ENCODE measurements at places on chromosomes 2 and 18. TPM values are rescaled to one million over a fixed set of nuclear protein-coding genes. Genes with fewer than 3 reads are reported as not detected.

Gene HIBCH
- 10.3 TPM for total RNA-seq

Gene ACOXL
- total RNA-seq, result not detected

Gene NEU4
- 0.07 TPM for total RNA-seq

Gene HOXD4
- not detected for total RNA-seq

Gene MEP1B
- total RNA-seq, result under 0.01 TPM

Gene C2orf78
- total RNA-seq, result not detected

Gene CCNYL1
- total RNA-seq, result 8.9 TPM

Gene LYPD6B
- total RNA-seq, result 10.9 TPM

Gene EFEMP1
- 51.9 TPM for total RNA-seq

Gene MOGAT1
- total RNA-seq, result not detected

Gene PIKFYVE
- 30.4 TPM for total RNA-seq

Gene KIAA2012
- not detected for total RNA-seq

Gene SLC25A52
- total RNA-seq, result under 0.01 TPM

Gene UPP2
- total RNA-seq, result not detected

Gene EMX1
- total RNA-seq, result 0.07 TPM

Gene ARHGAP28
- total RNA-seq, result under 0.01 TPM

Gene LRRFIP1
- total RNA-seq, result 170 TPM

Gene CRYGB
- total RNA-seq, result not detected

Gene ANTXR1
- 4.4 TPM for total RNA-seq

Gene TMEM178A
- total RNA-seq, result 0.28 TPM

Gene TYMS
- 6.8 TPM for total RNA-seq

Gene ALPG
- total RNA-seq, result not detected

Gene RAB31
- total RNA-seq, result 45.5 TPM

Gene YPEL5
- 116 TPM for total RNA-seq

Gene PROKR1
- total RNA-seq, result under 0.01 TPM

Gene CTIF
- total RNA-seq, result 44.1 TPM

Gene NOSTRIN
- total RNA-seq, result under 0.01 TPM

Gene PGAP1
- total RNA-seq, result 17.2 TPM

Gene ABCG5
- total RNA-seq, result not detected

Gene ZAP70
- 0.07 TPM for total RNA-seq

Gene ANKRD30B
- not detected for total RNA-seq

Gene FOXD4L1
- under 0.01 TPM for total RNA-seq

Gene PRKCE
- total RNA-seq, result 14.7 TPM

Gene B3GNT7
- total RNA-seq, result 1.3 TPM

Gene CRYGC
- not detected for total RNA-seq

Gene UGT1A6
- total RNA-seq, result 5.5 TPM

Gene RBBP8
- 136 TPM for total RNA-seq

Gene SLC38A11
- total RNA-seq, result 0.07 TPM

Gene SIX2
- 11.6 TPM for total RNA-seq

Gene DLX2
- 0.28 TPM for total RNA-seq

Gene NPAS2
- 17.8 TPM for total RNA-seq

Gene CABYR
- total RNA-seq, result 1.4 TPM

Gene UGT1A10
- not detected for total RNA-seq

Gene TRIM54
- not detected for total RNA-seq

Gene GPR35
- 0.85 TPM for total RNA-seq

Measured in nasal cavity respiratory epithelium epithelial cell of viscerocranial mucosa (primary cell).